ENCODE measurements at places on chromosomes 12 and 14.
A peak's percentile ranks its signal among the peaks of the same experiment; 100 is the strongest.

DNA sequence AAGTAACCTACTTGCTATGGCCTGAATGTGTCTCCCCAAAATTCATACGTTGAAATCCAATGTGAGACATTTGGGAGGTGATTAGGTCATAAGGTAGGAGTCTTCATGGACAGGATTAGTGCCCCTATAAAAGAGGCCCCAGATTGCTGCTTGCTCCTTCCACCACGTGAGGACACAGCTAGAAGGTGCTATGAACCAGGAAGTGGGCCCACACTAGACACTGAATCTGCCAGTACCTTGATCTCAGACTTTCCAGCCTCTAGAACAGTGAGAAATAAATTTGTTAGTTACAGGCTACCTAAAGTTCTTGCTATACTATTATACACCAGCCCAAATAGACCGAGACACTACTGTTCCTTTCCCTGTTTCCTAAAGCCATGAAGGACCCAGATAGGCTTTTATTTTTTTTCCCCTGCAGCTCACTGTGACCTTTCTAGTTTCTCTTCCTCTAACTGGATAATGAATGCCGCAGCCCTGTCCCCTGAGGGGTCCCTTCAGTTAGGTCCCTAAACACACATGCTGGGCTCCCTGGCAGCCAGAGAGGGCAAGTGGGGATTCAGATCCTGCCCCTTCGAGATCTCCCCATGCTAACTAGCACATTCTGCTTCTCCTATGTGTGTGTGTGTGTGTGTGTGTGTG, 19.3 kb downstream of the SLC25A3 start:
- no peak for DNase-seq

- no peak for DNase-seq
These were observed 84.9 kb downstream of the ZFC3H1 start for GRCh38 chr12:71578694-71579258.

DNA sequence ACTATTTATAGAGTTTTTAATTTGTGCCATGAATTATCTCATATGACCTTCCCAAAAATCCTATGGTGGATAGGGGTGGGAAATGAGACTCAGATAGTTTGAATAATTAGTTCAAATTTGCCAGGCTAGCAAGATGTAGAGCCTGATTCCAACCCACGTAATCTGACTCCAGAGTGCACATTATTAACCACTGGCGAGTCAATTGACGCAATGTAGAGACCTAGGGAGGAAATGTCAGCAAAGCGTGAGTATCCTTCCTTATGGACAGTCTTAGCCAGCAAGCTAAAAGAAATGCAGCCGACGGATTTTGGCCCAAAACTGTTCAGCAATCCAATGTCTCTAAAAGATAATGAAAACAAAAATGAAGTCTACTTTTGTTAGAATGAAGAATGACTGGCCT, 193.3 kb upstream of the KRR1 start:
- DNase-seq = no peak

DNA sequence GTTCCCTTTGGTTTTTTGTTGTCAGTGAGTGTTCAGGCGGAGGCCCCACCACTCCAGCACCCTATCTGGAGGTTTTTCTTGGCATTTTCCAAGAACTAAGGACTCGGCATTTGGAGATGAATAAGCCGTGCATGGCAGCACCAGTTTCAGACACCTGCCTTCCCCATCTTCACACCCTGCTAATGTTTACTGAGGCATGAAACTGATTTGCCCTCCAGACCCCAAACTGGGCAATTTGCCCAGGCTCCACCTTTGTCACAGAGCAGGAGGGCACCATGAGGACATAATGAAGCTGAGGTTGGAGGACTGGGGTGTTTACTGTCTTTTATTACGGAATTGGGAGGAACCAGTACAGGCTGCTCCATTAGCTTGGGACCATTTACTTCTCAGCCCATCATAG, 113.4 kb downstream of the LGMN start:
- DNase-seq = no peak

DNA sequence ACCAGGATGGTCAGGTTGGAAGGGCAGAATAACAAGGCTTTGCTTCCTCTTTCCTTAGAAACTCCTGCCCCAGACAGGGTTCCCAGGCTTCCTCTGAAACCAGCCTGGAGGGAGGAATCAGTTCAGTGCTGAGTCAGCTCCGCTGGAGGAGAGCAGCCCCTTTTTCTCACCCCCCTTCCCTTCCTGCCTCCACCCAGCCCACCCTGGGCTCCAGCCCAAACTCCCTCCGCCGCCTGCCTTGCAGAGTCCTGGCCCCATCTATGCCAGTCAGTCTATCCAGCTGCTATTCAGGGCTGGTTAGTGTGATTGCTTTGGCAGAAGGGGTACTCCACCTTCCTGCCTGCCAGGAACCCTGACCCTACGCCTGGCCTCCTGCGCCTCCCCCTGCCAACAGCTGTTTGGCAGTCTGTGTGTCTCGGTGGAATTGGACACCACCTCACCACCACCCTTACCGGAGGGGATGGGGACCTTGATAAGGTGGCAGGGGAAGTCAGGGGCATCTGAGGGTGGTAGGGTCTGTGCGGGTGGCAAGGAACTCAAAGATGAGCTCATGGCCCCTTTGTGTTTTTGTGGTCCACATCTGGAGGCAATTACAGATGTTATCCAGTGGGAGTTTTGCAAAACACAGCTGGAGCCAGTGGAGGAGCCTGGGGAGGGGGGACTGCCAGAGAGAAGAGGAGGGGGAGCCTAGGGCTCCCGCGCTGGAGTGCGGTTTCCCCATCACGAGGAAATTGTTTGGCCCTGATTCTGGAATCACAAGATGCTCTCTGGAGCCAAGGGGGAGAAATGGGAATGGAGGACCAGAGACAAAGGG, 12.2 kb downstream of the MMP14 start:
- DNase-seq = peak; percentile 93

DNA sequence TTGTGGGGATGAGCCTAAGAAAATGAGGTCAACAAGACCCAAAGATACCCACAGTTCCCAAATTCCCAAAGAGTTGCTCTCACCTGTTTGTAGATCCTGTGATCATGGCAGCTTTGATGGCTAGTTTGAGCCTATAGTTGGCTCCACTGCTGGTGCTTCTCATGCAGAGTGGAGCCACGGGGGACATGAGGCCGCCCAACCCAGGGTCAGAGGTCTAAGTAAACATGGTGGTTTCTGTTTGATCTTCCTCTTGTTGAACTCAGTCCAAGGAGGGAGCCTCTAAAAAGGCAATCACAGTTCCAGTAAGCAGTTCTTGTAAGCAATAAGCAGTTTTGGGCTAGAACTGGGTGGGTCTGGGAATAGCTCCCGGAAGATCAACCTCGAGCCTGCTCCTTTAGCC, 125.6 kb upstream of the DHRS4 start:
- DNase-seq = no peak

GRCh38 chr12:59844750-59845149, 248.9 kb downstream of the SLC16A7 start:
- no peak for DNase-seq

GRCh38 chr14:75497191-75497590, 25.1 kb upstream of the BATF start:
- DNase-seq = no peak

DNA sequence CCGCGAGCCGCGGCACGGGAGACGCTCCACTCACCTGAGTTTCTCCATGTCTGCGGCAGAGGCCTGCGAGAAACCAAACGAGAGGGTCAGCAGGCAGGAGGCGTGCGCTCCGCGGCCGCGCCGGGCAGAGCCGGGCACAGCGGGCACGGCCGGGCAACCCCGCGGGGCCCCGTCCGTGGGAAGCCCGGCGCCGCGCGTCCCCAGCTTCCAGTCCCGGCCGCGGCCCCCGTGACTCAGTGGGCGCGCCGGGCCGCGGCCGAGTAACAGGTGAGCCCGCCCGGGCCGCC, 19.4 kb downstream of the BEGAIN start:
- DNase-seq = no peak

- DNase-seq = no peak
These were observed 141.5 kb upstream of the ARID2 start for GRCh38 chr12:45587877-45588533.

DNA sequence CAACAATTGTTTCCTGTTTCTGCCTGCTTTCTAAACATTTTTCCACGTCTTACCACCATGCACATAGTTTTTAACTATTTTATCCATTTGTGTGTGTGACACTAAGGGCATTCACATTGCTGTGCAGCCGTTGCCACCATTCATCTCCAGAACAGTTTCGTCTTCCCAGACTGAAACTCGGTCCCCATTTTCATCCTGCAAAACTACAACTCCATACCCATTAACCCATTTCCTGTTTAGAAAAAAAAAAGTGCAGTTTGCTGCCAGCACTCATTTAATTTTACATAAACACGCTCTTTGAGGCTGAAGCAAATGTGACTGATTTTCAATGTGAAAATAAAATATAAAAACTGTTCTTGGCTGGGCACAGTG, 15.5 kb downstream of the UBC start:
- no peak for DNase-seq

- no peak for DNase-seq
These were observed 435.0 kb downstream of the GXYLT1 start for GRCh38 chr12:41709463-41710285.

DNA sequence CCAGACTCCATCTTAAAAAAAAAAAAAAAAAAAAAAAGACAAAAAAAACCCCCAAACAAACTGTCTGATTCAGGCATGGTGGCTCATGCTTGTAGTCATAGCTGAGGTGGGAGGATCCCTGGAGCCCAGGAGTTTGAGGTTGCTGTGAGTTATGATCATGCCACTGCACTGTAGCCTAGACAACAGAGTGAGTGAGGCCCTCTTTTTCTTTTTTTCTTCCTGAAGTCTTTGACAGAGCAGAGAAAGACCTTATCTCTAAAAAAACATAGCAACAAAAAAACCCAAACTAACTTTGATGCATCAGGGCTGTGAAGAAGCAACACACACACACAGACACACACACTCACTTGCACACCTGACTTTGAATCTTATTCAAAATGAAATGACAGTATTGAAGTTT, 7.7 kb upstream of the AMN1 start:
- peak; percentile 88 for DNase-seq

DNA sequence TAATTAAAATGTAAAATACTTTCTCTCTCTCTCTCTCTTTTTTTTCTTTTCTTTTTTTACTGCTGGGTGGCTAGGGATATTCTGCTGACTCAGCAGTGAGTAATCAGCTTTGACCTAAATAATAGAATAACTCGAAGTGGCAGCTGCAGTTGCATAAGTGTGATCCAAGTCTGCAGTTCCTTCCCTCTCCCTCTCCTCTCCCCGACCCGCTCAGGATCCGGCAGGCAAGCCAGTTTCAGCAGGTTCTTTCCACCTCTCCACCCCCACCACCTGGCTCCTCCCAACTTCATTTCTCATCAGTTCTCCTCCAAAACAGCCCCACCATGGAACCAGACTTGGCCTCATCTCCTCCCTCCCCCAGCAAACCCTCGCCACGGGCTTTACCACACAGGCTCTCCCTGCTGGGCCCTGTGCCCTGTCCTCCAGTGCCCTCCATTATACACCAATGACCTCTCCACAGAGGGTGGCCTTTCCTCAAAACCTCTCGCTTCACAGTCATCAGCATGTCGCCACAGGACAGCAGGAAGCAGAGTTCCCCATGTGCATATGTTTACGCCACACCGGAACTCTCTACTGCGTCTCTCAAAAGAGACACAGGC, 22.4 kb downstream of the SLC7A8 start:
- DNase-seq = peak; percentile 87

DNA sequence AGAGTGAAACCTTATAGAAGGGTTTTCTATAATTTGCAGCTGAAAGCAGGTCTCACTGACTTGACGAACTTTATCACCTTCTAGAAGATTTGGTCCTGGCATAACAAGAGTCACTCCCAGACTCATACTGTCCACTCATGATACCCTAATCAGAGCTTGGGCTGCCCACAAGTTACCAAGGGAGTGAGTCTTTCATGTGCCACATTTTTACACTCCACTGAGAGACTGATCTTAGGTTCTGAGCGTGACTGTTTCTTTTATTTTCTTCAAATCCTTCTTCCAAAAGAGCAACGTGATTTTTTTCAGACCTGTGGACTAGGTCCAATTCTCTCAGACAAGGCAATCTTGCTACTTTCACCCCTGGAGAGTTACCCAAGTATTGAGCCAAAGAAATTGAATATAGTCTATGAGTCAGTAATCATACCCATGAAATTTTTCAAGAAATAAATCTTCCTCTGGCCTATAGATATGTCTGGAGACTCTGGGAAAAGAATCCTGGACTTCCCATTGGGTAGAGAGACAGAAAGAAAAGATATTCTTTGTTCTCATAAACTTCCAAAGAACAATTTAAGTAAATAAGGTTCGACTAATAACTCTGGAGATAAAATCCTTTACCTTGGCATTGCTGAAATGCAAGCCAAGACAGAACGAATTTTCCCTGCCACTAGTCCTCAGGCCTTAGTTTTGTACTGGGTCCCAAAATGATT, 26.9 kb downstream of the SIX1 start:
- DNase-seq = peak; percentile 91

GRCh38 chr12:116319898-116320621, 42.6 kb upstream of the MED13L start:
- DNase-seq = peak; percentile 99

- DNase-seq = no peak
These were observed 88.1 kb upstream of the DIO3 start for GRCh38 chr14:101473045-101473729.

- DNase-seq = peak; percentile 8
These were observed 139.7 kb downstream of the SLCO1B3 start for GRCh38 chr12:20950248-20950647.

DNA sequence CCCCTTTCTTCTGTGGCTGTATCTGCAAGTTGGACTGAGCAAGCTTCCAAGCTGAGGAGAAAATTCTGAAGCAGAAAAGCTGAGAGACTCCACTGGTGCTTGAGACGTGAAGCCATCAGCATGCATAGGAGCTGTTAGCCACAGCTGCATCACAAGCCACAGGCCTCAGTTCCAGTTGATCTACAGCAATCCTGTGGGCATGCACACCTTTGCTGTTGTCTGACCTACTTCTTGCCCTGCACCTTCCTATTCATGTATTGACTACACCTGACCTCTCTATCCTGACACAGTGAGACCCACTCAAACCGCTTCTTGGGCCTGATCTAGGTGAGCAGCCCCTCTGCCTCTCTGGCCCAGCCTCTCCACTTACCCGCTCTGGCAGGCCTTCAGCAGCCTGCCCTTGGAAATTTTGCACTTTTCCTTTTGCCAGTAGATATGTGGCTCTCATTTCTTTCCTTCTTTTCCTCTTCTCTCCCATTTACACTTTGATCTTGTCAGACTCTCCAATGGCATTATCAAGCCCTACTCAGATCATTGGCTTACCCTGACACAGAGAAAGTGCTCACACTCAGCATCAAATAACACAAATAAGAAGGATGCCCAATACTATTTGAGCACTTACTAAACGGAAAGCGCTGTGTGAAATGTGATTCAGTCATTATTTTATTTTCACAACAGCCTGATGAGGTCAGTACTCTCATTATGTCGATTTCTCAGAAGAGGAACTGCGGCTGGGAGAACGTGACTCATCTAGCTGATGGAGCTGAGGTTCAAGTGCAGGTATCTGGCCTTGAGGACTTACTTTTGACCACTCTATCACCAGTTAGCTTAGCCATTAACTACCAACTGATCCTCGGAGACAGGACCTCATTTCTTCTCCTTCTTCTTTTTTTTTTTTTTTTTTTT, 21.9 kb upstream of the PTGR2 start:
- peak; percentile 74 for DNase-seq

GRCh38 chr12:44968965-44969364, 81.9 kb downstream of the DBX2 start:
- no peak for DNase-seq

- DNase-seq = no peak
These were observed 16.0 kb downstream of the METTL3 start for GRCh38 chr14:21494902-21495762.
